ENCODE measurements at places on chromosomes 3 and 15. TPM values are rescaled to one million over a fixed set of nuclear protein-coding genes. Genes with fewer than 3 reads are reported as not detected.

The MESP2 gene
- 0.80 TPM for polyA plus RNA-seq

The FGF7 gene
- polyA plus RNA-seq, result 13.4 TPM

- no peak for DNase-seq
Measured at GRCh38 chr3:184261270-184261853, at the start of gene CAMK2N2. CAMK2N2 (minus strand) TSS chr3:184261553; CDS start chr3:184261285, 268 bp downstream.

- no peak for DNase-seq
Measured at GRCh38 chr15:77038312-77039216, 32.3 kb downstream of the TSPAN3 start.

DNA sequence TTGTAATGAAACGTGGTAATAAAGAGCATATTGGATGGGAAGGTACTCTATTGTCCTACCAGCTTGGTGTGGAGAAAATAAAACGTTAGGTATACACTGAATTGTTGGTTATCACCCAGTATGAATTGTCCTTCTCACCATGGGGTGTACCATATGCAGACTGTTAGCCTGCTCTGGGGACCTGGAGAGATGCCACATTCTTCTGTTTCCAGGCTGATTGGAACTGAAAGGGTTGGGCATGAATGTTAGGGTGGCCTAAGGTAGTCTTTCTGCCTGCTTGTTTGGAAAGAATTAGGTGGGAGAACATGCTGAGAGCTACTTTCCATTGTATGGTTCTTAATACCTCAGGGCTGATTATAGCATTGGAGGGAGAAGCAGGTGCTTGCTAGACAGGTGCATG lies 340.6 kb downstream of the PTPRG start:
- DNase-seq, result no peak

The SEMA3G gene
- 32.2 TPM for polyA plus RNA-seq

- DNase-seq, result no peak
Measured at GRCh38 chr15:43795997-43796396, 3.9 kb downstream of the SERF2 start.

The TLR9 gene
- 0.16 TPM for polyA plus RNA-seq

The HESX1 gene
- 4.5 TPM for polyA plus RNA-seq

DNA sequence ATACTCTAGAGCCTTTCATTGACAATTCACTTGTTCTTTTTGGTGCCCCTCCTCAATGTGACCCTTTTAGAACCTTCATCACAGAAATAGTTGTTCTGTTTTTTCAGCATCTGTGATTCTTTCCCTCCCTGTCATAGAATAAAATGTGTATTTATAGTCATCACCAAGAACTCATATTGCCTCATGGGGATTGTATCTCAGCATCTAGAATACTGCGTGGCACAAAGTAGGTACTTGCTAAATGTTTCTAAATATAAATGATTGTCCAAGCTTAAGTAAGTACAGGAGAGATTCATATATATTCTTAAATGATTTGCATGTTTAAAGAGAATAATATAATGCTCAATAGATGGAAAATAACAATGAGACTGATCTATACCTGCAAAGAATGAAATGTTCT lies 190.1 kb downstream of the FNDC3B start:
- DNase-seq, result no peak

The ATP10A gene
- polyA plus RNA-seq, result 4.9 TPM

GRCh38 chr15:95931619-95932018 lies 398.9 kb upstream of the NR2F2 start:
- no peak for DNase-seq

GRCh38 chr3:27200721-27201489 lies 168.3 kb downstream of the NEK10 start:
- DNase-seq, result no peak

DNA sequence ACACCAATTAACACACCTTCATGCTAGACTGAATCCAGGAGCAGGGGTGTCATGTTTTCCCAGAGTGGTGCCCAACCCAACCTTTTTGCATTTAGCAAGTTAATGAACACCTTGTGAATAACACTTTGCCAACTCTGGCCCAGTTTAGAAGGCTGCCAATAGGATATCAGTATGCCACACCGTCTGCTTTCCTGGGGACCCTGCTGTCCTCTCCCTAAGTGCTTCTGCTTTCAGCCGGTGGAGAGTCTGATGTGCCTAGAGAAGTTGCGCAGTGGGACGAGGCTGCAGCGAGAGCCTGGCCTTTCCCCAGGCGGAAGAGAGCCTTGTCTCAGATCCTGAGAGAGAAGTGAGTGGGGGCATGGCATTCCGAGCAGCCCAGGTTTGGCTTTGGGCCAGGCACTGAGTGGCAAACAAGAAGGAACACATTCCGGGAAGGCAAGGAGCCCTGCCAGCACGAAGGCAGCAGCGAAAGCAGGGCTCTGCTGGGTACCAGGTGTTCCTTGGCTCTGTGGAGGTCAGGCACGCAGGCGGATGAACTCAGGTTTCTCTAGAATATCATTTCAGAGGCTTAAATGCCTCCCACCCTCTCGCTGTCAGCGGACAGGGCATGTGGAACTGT lies 36.9 kb downstream of the SENP8 start:
- DNase-seq, result peak; percentile 71

The VILL gene
- 13.3 TPM for polyA plus RNA-seq

Data from right renal pelvis (tissue), 4 donors.